ENCODE measurements at places on chromosomes 7 and 10. TPM values are rescaled to one million over a fixed set of nuclear protein-coding genes. Genes with fewer than 3 reads are reported as not detected.

The ASAH2 gene
- total RNA-seq, result 2.3 TPM

The SLC29A4 gene
- 0.88 TPM for total RNA-seq

The SPDYE9 gene
- total RNA-seq, result not detected

The PNLIPRP3 gene
- not detected for total RNA-seq

The EXOSC1 gene
- total RNA-seq, result 27.2 TPM

The MYOF gene
- 242 TPM for total RNA-seq

The RPEL1 gene
- total RNA-seq, result not detected

The LMOD2 gene
- not detected for total RNA-seq
